NCI-H524 treated with DMSO at 0.1 percent for 48 hours (cell line): ENCODE measurements at places on chromosomes 5 and 9.

DNA sequence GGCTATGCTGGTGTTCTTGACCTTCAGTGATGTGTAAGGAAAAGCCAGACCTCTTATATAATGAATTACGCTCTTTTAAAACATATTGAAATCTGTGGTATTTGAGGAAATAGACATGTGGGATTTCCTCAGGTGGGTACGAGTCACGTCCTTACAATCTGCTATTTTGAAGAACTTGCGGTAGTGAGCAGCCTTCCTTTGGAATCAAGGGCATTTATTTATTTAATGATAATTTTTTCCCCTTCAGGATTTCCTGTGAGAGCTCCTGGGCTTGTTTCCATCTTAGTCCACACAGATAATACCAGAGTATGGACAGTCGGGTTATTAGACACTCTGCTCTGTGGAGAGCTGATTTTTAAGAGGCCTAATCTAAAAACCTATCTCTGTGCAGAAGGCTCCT, 167.9 kb downstream of the ARHGEF28 start:
- no peak for DNase-seq

DNA sequence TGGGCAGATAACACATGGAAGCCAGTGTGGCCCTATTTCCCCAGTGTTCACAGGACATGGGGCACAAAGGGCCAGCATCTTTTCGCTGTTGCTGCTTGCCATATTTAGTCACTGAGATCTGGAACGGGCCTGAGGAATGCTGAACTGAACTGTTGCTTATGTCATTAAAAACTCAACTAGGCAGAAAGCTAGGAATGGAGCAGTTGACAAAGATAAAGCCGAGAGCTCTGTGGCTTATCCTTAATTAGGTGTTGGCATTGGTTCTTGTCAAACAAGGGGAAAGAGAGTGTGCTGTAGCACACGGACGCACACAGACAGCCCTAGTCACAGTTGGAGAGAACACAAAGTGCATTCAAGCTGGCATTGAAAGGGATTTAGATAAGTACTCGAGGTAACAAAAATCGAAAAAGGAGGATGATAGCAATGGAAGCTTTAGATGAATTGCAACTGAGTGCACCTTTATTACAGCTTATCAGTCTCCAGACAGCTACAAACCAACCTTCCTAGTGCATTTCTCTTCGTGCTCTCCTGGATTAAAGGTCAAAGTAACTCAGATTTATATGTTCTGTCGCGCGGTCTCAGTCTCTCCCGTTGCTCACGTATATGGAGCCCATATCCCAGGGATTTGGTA, 450.2 kb upstream of the ZNF608 start:
- peak; percentile 56 for DNase-seq

GRCh38 chr5:5387777-5388176, 34.7 kb upstream of the ICE1 start:
- no peak for DNase-seq

DNA sequence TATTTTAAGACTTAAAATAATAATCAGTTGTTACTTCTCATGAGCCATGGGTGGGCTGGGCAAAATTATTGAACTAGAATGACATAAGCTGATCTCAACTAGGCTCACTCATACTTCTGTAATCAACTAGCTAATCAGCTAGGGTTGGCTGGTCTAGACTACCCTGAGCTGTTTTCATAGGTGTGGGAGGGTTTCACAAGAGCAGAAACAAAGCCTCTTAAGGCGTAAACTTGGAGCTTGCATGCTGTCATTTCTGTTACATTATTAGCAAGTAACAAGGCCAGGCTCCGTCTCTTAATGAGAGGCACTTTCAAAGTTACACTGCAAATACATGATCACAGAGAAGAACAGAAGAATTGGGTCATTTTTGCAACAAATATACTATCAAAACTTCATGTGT, 57.2 kb upstream of the GHR start:
- DNase-seq = no peak

DNA sequence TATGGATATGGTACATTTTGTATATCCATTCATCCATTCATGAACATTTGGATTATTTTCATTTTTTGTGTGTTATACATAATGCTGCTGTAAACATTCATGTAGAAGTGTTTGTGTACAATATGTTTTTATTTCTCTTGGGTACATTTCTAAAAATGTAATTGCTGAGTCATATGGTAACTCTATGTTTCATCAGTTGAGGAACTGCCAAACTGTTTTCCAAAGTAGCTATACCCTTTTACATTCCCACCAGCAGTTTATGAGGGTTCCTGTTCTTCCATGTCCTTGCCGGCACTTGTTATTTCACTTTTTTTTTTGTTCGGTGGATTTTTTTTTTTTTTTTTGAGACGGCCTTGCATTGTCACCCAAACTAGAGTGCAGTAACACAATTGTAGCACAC, 54.0 kb upstream of the MCCC2 start:
- DNase-seq = no peak

DNA sequence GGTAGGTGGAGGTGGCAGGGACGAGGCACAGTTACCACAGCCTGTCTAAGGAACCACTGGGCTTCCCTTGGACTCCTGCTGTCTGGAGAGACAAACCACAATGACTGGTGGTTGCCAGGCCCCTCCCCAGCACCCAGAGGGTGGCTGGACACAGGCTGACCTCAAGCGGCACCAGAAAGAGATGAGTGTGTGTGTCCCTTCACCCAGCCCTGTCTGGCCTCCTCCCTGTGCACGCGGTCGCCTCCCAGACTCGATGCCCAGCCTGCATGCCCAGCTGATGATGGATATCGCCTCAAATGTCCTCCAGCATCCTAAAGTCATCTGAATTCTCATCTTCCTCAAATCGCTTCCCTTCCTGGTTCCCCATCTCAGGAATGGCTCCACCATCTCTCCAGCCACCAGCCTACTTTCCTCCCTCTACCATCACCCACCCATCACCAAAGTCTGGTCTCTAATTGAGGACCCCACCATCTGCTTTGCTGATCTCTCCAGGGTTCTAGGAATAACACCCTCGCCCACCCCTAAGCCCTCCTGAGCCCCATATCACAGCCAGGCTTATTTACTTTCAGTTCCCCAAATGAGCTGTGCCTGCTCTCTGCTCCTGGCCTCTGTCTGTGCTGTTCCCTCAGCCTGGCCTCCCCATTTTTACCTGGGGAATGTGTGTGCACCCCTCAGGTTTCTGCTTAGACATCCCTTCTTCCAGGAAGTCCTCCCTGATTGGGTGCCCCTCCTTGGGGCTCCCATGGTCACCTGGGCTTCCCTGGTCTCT, 52.5 kb upstream of the GGTA1 start:
- no peak for DNase-seq

DNA sequence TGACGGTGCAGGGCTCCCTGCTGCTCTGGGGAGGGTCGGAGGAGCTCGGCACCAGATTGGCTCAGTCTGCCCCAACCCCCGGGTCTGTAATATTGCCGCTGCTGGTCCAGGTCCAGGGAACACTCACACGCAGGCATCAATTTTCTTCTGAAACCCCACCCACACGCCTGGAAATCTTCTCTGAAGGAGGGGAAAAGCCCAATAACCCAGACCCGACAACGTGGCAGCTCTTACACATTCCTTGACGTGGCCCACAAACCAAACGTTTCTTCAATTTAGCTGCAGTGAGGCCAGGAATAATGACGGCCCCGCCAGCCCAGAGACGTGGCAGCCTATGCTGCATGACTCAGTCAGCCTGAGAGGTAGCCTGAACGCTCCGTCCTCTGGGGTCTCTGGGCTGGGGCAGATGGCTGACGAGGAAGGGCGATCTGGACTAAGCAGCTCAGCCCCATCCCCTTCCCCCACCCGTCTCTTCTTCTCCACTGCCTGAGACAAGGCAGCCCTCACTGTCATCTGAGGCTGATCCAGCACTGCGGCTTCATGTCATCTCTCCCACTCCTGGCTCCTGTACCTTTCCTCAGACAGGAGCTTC, 9.9 kb upstream of the SPARC start:
- peak; percentile 42 for DNase-seq

GRCh38 chr9:7137040-7137439, 379.3 kb downstream of the KDM4C start:
- no peak for DNase-seq

- peak; percentile 43 for DNase-seq
Measured at GRCh38 chr9:20065796-20066700, 277.2 kb upstream of the SLC24A2 start.

DNA sequence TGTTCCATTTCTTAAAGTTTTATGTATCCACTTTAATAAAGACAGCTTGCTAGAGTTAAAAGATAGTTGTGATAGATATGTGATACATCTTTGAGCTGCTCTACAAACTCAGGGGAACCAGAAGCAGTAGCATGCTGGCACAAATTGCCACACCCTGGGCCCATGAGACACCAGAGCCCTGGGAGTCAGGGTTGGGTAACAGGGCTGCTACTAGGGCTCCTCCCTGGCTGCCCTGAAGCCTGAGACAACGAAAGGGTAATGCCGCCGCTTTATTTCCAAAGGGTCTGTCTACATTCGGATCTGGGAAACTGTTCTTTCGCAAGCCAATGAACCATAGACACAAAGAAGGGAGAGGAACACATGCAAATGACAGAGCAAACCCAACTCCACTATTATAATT, 29.2 kb downstream of the PTPN3 start:
- DNase-seq = no peak

GRCh38 chr5:36607114-36607571, 737 bp downstream of the SLC1A3 start:
- no peak for DNase-seq

DNA sequence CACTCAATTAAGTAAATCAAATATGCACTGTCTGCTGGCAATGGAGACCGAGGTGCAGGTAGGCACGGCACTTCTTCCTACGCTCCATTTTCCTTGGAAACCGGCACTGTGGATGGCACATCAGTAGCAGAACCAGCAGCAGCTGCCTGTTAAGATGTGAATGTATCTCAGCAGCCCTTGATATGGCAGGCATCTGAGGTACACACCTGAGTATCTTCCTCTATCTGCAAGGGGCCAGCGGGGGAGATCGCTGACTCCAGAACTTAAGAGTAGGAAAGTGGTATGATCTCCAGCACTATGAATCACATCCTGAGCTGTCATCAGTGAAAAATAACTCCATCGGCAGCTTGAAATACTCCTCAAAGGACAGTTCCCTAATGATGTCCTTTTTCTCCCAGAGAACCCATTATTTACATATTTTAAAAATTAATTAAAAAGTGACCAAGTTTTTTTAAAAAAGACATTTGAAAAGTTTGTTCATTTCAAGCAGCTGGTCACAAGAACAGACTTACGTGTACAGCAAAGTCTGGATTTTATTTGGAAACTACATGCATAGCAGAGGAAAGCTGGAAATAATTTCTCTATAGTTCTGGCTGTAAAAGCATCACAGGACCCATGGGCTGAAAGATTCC, 97.1 kb downstream of the ADAMTS12 start:
- DNase-seq = no peak
